ENCODE measurements at places on chromosomes 3 and 15. TPM values are rescaled to one million over a fixed set of nuclear protein-coding genes. Genes with fewer than 3 reads are reported as not detected.

- no peak overlapping the region for H3K4me3 ChIP-seq
- no peaks in the 10 kb centered on the region for H3K36me3 ChIP-seq
- H3K27me3 ChIP-seq: no peaks in the 10 kb centered on the region
- H3K4me1 ChIP-seq: no peaks in the 10 kb centered on the region
- DNase-seq: no peak
These were observed 194.4 kb upstream of the GBE1 start for GRCh38 chr3:81955878-81956277.

GRCh38 chr3:132382688-132383194 lies 34.6 kb upstream of the DNAJC13 start:
- H3K27me3 ChIP-seq: no peaks in the 10 kb centered on the region
- no peak overlapping the region for H3K27ac ChIP-seq
- no peaks in the 10 kb centered on the region for H3K36me3 ChIP-seq
- no peak overlapping the region for H3K4me3 ChIP-seq

- H3K4me3 ChIP-seq: no peak overlapping the region
- H3K27me3 ChIP-seq: no peaks in the 10 kb centered on the region
- H3K27ac ChIP-seq: peak overlapping the region; percentile 56
- no peak for DNase-seq
- H3K36me3 ChIP-seq: no peaks in the 10 kb centered on the region
These were observed 508.2 kb upstream of the TGFBR2 start for GRCh38 chr3:30098243-30098642.

DNA sequence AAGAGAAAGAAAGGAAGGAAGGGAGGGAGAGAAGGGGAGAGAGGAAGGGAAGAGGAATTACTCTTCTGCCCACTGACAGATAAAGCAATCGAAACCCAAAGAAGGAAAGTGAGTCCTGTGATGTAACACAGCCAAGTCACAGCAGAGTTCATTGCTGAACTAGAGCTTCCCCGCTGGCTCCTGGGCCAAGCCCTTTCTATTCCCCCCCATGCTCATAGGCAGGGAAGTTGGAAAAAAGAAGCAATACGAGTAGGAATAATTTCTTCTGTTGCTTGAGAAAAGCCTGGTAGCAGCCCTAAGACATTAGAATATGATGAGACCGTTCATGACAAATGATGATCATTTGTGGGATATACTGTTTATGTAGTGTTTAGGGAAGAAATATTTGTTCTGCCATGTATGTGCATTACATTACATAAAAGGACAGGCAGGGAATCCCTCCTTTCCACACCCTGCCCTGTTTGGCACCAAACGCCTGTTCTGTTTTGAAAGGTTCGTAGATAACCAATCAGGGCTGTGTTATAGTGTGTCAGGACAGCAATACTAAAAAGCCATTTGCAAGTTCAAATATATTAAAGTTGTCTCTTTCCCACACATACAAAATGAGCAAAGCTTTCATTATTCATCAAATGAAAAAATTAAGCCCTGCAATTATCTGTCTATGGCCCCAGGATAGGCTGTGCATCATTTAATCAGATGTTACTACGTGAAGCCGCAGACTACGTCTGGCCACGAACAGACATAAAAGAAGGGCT lies 111.0 kb upstream of the TRPM1 start:
- H3K4me1 ChIP-seq: peaks cover 11% of the 10 kb centered on the region
- no peaks in the 10 kb centered on the region for H3K36me3 ChIP-seq
- peaks cover 4% of the 10 kb centered on the region for H3K27me3 ChIP-seq
- H3K27ac ChIP-seq: no peak overlapping the region
- H3K4me3 ChIP-seq: no peak overlapping the region

DNA sequence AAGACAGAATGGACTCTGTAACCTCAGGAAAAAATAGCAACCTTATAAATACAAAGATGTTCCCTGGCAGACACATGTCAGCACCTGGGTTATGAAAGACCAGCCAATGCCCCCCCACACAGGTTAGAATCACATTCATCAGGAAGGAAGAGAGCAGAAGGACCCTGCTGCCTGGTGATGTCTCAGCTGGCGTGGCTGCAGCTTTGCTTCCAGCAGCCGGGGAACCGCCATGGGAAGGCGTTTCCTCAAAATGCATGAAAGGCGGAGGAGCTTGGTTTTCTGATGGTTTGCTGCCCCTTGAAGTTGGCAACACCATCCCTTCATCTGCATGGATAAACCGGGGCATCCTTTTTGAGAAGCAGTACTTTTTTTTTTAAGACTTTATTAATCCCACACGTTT lies 10.9 kb upstream of the NSMCE3 start:
- no peak overlapping the region for H3K4me3 ChIP-seq
- H3K4me1 ChIP-seq: peaks cover 14% of the 10 kb centered on the region
- no peaks in the 10 kb centered on the region for H3K27me3 ChIP-seq
- no peak for DNase-seq

DNA sequence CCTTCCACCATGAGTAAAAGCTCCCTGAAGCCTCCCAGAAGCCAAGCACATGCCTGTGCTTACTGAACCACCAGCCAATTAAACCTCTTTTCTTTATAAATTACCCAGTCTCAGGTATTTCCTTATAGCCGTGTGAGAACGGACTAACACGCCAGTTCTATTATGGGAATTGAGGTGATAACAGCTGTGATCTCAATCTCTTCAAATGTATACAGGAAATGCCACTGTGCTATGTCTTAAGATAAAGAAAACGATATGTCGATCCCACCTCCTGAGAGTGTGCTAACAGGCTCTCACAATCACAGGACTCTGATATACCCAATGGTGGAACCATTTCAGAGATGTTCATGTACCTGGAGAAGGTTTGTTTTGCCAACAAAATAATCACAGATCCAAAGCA lies 26.2 kb downstream of the CHSY1 start:
- H3K27me3 ChIP-seq: no peaks in the 10 kb centered on the region
- DNase-seq: no peak
- no peak overlapping the region for H3K27ac ChIP-seq
- H3K4me3 ChIP-seq: no peak overlapping the region

Gene CHRD
- 0.29 TPM for total RNA-seq

DNA sequence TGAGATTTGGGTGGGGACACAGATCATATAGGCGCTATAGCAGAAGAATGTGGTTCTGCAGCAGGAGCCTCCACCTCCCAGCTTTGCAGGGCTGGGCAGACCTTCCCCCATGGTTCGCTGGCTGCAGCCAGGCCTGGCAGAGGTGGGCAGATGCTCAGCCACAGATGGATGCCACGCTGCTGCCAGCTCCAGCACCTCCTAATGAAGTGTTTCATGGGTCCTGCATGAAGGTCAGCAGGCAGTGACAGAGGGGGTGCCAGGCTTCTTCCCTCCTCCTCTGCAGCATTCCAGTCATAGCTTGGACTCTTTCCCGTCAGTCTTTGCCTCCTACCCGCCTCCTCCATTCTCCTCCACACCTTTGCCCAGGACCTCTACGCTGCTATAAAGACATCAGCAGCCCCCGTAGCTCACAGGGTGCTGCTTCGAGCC lies 85.9 kb downstream of the SLCO3A1 start:
- H3K27me3 ChIP-seq: no peaks in the 10 kb centered on the region
- no peak overlapping the region for H3K27ac ChIP-seq
- peaks cover 11% of the 10 kb centered on the region for H3K4me1 ChIP-seq
- H3K4me3 ChIP-seq: no peak overlapping the region
- DNase-seq: no peak

GRCh38 chr15:31296646-31297574 lies 29.7 kb upstream of the KLF13 start:
- H3K4me3 ChIP-seq: no peak overlapping the region
- DNase-seq: no peak
- no peaks in the 10 kb centered on the region for H3K36me3 ChIP-seq
- no peaks in the 10 kb centered on the region for H3K4me1 ChIP-seq
- no peak overlapping the region for H3K27ac ChIP-seq

Gene GOLGA6A
- total RNA-seq: under 0.01 TPM

Gene CCR9
- not detected for total RNA-seq

GRCh38 chr3:105315815-105316214 lies 50.9 kb upstream of the ALCAM start:
- no peaks in the 10 kb centered on the region for H3K4me1 ChIP-seq
- no peak overlapping the region for H3K4me3 ChIP-seq
- no peaks in the 10 kb centered on the region for H3K27me3 ChIP-seq
- H3K36me3 ChIP-seq: no peaks in the 10 kb centered on the region
- no peak for DNase-seq

DNA sequence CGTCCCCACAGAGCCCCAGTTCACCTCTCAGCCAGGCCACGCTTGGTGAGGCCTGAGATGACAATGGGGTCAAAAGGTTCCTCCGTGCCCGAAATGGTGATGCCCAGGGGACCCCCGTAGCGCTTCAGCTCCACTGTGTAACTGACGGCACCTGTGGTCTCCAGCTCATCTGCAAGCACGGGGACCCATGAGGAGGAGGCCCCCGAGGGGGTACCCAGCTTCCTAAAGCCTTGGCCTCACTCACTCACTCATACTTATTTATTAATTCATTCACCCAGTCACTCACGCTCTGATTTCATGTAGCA lies 30.4 kb downstream of the GRIP2 start:
- no peak overlapping the region for H3K27ac ChIP-seq
- H3K4me3 ChIP-seq: no peak overlapping the region
- DNase-seq: peak; percentile 18
- H3K36me3 ChIP-seq: no peaks in the 10 kb centered on the region
- no peaks in the 10 kb centered on the region for H3K4me1 ChIP-seq

DNA sequence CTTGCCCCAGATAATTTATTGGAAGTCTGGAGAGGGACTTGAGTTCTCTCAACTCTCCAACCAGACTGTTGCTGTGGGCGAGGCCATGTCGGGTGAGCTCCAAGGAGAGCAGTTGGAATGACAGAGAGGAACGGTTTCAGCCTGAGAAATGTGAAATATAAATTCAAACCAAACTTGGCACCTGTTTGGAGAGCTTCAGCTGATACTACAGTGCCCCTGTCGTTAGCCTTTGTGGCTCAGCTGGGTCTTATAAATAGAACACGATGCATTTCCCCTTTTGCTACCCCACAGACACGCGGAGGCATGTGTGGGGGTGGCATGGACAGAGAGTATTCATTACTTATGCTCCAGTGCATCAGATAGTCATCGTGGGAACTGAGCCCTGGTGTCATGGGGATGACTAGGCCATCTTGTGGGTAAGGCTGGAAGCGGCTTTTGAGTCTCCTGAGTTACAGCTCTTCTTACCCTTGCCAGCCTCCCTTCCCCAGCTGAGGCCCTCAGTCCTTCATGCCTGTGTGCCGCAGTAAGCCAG lies 15.6 kb downstream of the SMAD3 start:
- DNase-seq: peak; percentile 87
- H3K27ac ChIP-seq: peak overlapping the region; percentile 97
- H3K4me3 ChIP-seq: peak overlapping the region; percentile 38
- no peaks in the 10 kb centered on the region for H3K27me3 ChIP-seq
- peaks cover 98% of the 10 kb centered on the region for H3K4me1 ChIP-seq

Gene TERC
- 144 TPM for total RNA-seq

Gene SSUH2
- not detected for total RNA-seq

DNA sequence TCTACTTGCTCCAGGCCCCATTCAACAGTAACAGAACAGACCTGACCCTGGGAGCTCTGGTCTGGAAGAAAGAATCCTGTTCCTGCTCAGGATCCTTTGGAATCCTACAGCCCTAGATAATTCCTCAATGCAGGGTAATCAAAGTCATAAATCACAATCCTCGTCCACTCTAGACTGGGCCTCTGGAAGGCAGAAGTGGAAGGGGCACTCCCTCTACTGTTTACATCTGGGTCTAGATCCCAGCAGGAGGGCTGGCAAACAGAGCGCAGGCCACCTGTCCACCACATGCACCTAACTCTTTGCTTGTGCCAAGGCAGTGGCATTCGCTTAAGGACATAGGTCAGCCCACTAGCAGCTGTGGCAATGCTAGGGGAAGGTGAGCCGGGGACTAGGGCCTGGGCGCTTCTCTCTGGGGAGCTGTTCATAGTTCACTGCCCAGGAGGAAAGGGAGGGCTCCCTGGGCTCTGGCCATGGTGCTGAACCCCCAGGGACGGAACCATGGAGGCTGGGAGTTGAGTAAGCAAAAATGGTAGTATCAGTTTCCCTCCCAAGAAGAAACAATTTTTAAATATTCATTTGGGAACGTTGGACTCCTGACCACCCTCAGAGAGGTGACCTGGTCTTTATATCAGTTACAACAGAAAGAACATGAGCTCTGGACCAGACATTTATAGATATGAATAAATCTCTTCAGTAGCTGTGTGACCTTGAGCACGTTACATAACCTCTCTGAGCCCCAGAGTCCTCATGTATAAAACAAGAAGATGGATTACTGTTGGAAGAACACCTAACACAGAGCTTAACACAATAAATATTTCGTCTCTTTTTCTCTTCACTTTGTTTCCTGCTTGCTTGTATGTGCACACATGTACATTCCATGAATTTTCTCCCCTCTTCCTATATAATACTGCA lies 90.2 kb downstream of the NTRK3 start:
- no peaks in the 10 kb centered on the region for H3K36me3 ChIP-seq
- no peaks in the 10 kb centered on the region for H3K4me1 ChIP-seq
- no peak overlapping the region for H3K4me3 ChIP-seq
- H3K27me3 ChIP-seq: no peaks in the 10 kb centered on the region
- H3K27ac ChIP-seq: no peak overlapping the region
- DNase-seq: no peak

DNA sequence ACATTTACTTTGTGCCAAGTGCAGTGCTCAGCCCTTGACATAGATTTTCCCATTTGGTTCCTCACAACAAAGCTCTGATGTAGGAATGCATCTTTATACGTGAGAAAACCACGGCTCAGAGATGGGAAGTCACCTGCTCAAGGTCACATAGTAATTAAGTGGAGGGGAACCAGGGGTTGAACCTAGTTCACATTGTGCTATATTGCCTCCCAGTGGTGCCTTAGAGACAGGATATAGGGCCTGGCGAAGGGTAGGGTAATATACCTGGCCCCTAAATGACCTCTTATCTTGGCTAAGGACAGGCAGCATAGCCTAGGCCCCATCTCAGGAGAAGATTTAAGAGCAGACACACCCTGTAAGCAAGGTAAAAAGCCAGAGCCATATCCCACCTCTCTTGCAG lies 71.5 kb downstream of the FOXP1 start:
- no peak for DNase-seq
- no peaks in the 10 kb centered on the region for H3K27me3 ChIP-seq
- H3K4me1 ChIP-seq: peaks cover 54% of the 10 kb centered on the region
- no peak overlapping the region for H3K4me3 ChIP-seq
- H3K36me3 ChIP-seq: no peaks in the 10 kb centered on the region

Gene PLCB2
- under 0.01 TPM for total RNA-seq

- no peaks in the 10 kb centered on the region for H3K4me1 ChIP-seq
- no peak overlapping the region for H3K27ac ChIP-seq
- no peak for DNase-seq
- no peaks in the 10 kb centered on the region for H3K36me3 ChIP-seq
- H3K4me3 ChIP-seq: no peak overlapping the region
These were observed 507.0 kb downstream of the TBL1XR1 start for GRCh38 chr3:176690083-176690869.

Gene CCR1
- total RNA-seq: 1.1 TPM

DNA sequence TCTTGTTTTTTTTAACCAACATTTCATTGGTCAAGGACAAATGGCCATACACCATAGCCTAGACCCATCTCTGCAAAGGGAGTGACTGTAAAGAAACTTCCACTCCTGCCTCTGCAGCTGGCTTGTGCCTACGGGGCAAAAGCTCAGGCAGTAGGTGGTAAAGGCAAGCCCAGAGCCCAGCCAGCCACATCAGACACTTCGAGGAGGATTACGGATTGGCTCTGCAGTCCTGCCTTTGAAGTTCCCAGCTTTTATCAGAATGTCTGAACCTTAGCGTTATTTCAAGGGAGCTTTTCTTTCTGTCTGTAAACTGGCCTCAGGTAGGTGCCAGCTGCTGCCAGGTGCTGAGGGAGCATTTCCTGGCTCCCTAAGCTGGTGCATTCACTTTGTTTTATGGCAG lies 15.6 kb downstream of the ZNF710 start:
- no peak overlapping the region for H3K4me3 ChIP-seq
- peaks cover 2% of the 10 kb centered on the region for H3K36me3 ChIP-seq
- H3K27me3 ChIP-seq: no peaks in the 10 kb centered on the region
- H3K4me1 ChIP-seq: no peaks in the 10 kb centered on the region
- no peak overlapping the region for H3K27ac ChIP-seq

Data from osteoblast (primary cell).